Lower lobe of right lung (tissue), 2 donors: ENCODE measurements at places on chromosomes 11 and 22. TPM values are rescaled to one million over a fixed set of nuclear protein-coding genes. Genes with fewer than 3 reads are reported as not detected.

GRCh38 chr22:46078241-46079092, 71.9 kb upstream of the PPARA start:
- peak; percentile 75 for DNase-seq

DNA sequence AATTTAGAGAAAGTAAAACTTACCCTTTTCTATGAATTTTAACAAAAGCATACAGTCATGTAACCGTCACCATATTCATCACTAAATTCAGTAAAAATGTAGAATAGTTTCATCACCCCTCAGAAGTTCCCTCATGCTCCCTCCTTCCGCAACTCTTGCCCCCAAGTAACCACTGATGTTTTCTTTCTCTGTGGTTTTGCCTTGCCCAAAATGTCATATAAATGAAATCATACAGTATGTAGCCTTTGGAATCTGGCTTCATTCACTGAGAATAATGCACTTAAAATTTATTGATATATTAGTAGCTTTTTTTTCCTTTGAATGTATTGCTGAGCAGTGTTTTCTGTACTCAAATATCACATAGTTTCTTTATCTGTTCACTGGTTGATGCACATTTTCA, 60.1 kb downstream of the DCUN1D5 start:
- no peak for DNase-seq

DNA sequence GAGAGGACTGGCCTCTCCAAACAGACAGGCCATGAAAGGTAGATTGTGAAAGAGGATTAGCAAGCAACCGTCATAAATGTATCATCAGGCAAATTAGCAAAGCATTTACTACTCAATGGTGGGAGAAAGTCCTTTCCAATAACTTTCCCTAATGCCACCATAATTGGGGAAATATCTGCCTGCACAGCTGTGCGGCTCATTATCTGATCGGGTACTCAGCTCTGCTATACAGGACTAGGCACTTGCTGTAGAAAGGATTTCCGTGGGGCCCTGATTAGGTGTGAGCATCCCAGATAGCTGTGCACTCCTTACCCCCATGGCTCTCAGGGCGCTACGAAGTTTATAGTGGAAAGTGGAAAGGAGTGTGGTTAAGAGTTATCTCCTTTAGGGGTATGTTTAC, 309.7 kb upstream of the PLET1 start:
- DNase-seq: no peak

- no peak for DNase-seq
Measured at GRCh38 chr22:43628250-43628649, 183.9 kb downstream of the EFCAB6 start.

The TREH gene
- total RNA-seq: 0.30 TPM

The OR8A1 gene
- total RNA-seq: not detected

The OR2D2 gene
- total RNA-seq: not detected
